WTC11 (cell line): ENCODE measurements at places on chromosomes 11 and 22. TPM values are rescaled to one million over a fixed set of nuclear protein-coding genes. Genes with fewer than 3 reads are reported as not detected.

Gene MMP1
- total RNA-seq, result 0.11 TPM in 1 of 3 replicates, not detected in the others

Gene HBG1
- total RNA-seq, result 1.5 to 3.4 TPM (median 2.7 TPM) in 3 replicates

Gene DKK3
- 17.6 to 21.3 TPM (median 20.6 TPM) in 3 replicates for total RNA-seq

Gene SMIM35
- not detected in 3 replicates for total RNA-seq

Gene GPR83
- total RNA-seq, result 0.23 to 0.48 TPM (median 0.42 TPM) in 3 replicates

Gene POU2AF2
- total RNA-seq, result not detected in 3 replicates

Gene LMO2
- total RNA-seq, result 1.0 to 3.4 TPM (median 1.4 TPM) in 3 replicates

Gene PNPLA5
- total RNA-seq, result 5.3 to 5.9 TPM (median 5.3 TPM) in 3 replicates

Gene F2
- total RNA-seq, result 0.50 to 0.82 TPM (median 0.73 TPM) in 3 replicates

DNA sequence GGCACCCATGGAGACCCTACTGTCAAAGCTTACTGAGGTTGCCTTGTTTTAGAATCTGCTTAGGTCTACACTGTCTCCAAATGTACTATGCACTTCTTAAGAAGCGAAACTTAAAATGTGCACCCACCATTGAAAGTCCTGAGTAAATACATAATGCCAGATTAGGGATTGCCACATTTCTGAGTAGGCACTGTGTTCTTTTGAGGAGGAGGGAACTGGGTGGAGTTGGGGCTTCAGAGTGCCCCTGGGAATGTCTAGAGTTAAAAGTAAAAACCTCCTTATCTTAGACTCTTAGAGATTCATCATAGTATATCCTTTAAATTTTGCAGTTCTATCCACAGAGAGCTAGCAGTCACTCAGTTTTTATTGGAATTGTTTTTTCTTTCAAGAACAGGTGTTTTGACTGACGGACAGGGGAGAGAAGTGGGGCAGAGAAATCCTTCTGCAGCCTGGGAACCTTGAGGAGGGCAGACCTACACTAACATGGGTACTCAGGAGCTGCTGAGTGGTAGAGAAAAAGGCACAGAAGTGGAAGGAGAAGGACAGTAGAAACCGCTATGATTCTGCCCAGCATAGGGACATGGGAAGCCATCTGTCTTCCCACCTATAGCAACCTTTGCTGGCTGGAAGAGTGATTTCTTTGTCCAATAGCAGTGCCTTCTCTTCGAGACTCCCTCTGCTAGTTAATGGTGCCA lies 33.4 kb upstream of the MICAL2 start:
- DNase-seq, result no peak

DNA sequence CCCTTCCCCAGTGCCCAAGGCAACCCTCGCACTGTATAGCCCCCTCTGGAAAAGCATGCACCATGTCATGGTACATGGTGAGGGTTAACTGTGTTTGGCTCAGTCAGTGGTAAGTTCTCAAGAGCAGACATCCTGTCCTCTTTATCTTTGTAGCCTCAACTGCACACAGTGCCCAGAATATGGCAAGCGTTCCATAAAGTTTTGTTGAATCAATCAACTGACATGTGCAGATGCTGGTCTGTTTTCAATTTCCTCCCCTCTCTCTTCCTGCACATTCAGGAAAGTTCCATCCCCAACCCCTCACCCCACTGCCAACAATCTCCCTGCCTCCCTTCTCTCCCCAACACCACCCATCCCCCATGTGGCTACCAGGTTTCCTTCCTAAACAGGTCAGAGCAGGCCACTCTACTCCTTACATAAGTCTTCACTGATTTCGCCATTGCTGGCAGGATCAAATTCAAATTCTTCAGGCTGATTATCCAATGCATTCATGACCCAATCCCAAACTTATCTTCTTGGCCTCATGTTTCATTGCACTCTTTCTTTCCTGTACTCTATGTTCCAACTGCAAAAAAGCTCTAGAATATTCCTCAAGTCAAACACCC lies 15.5 kb upstream of the TMPRSS5 start:
- no peak for DNase-seq

DNA sequence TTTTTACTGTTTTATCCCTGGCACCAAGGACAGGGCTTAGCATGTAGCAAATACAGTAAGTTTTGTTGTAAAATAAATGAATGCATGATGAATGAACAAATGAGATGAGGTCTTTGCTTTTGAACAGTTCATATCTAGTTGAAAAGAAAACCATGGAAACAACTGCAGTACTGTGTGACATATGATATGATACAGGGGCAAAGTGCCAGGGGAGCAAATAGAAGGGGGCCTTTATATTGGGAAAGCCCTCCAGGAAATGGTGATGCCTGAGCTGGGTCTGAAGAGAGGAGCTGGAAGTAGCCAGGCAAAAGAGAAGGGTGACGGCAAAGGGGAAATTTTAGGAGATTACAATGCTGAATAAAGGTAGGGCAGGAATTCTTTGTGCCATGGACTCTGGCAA lies 63.8 kb upstream of the UCP3 start:
- no peak for DNase-seq

DNA sequence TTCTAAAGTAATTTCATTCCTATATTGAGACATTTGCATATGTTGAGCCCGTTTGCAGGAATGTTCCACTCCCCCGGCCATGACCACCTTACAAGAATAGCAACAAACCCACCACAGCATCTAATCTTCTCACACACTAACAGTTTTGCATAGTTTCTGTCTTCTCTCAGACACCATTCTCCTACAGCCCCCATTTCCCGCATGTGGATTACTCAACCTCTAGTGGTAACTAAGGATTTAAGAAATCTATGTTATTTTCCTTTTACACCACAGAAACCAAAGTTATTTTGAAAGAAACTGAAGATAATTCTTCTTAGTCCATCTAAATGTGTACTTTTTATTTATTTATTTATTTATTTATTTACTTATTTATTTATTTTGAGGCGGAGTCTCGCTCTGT lies 2.3 kb downstream of the MS4A4E start:
- DNase-seq, result no peak

- DNase-seq, result peak; percentile 46
Observed at GRCh38 chr22:38860283-38861169, 11.5 kb downstream of the CBX6 start.

- DNase-seq, result no peak
Observed at GRCh38 chr11:122714004-122714403, 58.5 kb downstream of the UBASH3B start.

- DNase-seq, result no peak
Observed at GRCh38 chr11:120632579-120632978, 121.0 kb downstream of the GRIK4 start.

DNA sequence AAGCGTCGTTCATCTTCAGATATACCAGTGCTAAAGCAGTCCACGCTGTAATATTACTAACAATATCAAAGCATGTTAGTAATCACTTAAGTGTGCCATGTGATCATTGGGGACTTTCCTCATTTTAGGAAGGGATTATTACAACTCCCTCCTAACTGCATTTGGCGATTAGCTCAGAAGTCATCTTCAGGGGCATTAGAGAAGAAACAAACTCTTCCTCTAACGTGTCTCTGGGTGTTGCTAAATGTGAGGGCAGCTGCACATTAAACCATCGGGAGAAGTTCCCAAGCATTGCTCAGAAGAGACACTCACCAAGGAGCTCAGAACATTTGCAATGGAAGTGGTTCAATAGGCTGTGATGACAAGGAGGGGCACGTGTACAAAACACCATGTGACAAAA lies 17.2 kb downstream of the TESMIN start:
- DNase-seq, result no peak

- no peak for DNase-seq
Observed at GRCh38 chr22:18032455-18033101, 8.2 kb upstream of the MICAL3 start.

DNA sequence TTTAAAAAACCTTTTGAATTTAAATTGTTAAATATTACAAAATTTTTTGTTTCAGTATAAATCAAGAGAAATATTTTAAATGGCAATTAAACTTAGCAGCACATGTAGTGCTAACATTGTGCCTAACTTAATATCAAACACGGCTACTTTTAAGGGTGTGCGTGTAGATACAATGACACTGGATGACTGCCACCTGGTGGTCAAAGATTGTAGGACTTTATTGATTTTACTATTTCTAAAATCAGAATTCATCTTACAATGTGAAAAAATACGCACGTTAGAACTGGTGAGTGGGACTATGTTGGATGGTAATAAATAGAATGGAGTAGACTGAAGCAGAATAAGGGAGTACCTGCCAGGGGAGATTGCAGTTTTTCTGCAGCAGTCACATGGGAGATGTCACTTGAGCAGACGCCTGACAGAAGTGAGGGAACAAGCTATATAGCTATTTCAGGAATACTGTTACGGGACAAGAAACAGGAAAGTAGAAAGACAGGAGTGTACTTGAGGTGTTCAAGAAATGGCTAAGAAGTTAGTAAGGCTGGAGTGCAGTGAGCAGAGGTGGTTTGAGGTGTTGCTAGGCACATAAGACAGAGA lies 52.9 kb downstream of the UVRAG start:
- no peak for DNase-seq

DNA sequence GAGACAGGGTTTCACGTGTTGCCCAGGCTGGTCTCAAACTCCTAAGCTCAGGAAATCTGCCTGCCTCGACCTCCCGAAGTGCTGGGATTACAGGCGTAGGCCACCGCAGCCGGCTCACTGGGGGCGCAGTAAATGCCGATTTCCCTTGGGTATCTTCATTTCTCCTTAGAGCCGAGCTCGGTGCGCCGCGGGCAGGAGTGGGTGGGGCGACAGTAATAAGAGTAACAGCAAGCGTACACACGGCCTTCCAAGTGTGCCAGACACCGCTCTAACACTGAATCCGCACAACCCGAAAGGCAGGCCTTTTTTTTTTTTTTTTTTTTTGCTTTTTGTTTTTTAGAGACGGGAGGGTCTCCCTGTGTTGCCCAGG lies 500 bp upstream of the ADSL start:
- peak; percentile 38 for DNase-seq

GRCh38 chr22:17780741-17781318 lies 6.6 kb upstream of the BID start:
- no peak for DNase-seq

- no peak for DNase-seq
Observed at GRCh38 chr11:34623463-34623862, 2.6 kb downstream of the EHF start.

- DNase-seq, result no peak
Observed at GRCh38 chr11:7666292-7666866, 6.9 kb downstream of the CYB5R2 start.

GRCh38 chr11:18384157-18384641 lies 10.2 kb upstream of the LDHA start:
- no peak for DNase-seq

DNA sequence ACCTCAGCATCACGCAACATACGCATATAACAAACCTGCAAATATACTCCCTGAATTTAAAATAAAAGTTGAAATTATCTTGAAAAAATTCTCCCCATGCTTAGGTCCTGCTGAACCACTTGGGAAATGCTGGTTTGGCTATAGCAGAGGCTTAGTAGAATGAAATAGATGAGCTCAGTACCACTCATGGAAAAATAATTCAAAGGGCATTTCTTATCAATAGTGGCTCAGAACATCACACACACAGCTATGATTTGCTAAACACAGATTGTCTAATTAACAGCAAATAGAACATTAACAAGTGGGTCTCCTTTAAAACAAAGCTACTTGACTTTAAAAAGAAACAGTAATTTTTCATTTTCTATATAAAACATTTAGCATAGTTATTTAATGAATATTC lies 21.5 kb downstream of the ELMOD1 start:
- no peak for DNase-seq

DNA sequence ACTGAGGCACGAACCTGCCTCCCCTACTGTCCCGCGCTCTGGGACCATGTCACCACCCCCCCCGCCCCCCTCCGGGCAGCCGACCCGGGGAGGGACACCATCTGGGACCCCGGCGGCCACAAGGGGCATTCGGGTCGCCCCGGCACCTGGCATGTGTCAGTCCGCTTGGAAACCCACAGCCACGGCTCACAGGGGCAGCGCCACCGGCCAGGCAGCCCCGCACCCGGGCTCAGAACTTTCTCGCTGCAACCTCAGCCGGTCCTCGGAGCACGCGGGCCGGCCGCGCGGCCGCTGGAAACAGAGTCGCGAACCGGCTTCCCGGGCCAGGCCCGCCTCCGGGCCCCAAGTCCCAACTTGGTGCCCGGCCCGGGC lies 159.9 kb upstream of the GRK3 start:
- DNase-seq, result no peak

- no peak for DNase-seq
Observed at GRCh38 chr11:33695051-33695566, 5.5 kb downstream of the C11orf91 start.

GRCh38 chr22:46073683-46074504 lies 76.4 kb upstream of the PPARA start:
- DNase-seq, result peak; percentile 8

DNA sequence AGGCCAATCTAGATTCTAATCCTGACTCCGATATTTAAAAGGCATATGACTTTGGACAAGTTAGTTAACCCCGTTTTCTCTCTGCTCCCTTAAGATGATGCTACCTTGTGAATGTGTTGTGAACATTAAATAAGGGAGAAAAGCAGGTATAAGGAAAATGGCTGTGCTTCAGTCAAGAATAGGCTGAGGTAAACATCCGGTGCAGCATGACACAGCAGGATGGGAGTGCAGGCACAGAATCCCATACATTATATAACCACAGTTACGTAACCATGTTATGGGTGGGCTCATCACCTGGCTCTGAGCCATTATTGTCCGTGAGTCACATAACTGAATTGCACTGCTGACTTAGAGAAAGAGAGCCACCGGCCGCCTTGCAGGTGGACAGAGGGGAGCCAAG lies 382.2 kb upstream of the ANO5 start:
- no peak for DNase-seq

GRCh38 chr11:46336563-46337180 lies 10.6 kb upstream of the DGKZ start:
- DNase-seq, result no peak

DNA sequence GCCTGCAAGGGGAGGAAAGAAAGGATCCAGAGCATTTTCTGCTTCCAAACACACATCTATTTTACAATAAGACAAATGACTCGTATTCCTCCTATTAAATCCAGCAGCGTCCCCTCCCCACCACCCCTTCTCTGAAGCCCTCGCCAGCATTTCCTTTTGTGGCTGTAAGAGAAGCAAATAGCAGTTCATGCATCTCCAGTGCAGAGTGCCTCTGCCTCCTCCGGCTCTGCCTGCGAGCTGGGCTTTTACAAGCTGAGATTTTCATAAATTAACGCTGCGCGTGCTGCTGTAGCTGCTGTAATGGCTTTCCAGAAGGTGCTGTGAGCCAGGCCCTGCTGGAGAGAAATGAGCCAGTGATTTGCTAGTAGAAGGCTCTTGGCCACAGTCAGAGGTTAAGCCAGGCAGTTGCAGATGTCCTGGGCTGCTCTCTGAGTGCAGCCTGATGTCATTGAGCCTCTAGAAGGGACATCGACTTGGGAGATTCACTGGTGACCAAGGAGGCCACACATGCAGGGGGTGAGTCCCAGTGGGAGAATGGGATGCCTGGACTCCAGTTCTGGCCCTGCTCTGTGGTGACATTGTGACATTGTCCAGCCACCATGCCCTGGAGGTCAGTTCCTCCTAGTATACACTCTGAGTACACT lies 134.5 kb upstream of the NAV2 start:
- DNase-seq, result no peak

- DNase-seq, result no peak
Observed at GRCh38 chr11:15624701-15625100, 510.0 kb downstream of the INSC start.

- no peak for DNase-seq
Observed at GRCh38 chr11:6607190-6607795, 3.7 kb downstream of the ILK start.
